NCI-H524 (cell line): ENCODE measurements at places on chromosomes 13 and 19.

GRCh38 chr13:43979492-43979891 is 99.8 kb downstream of the LACC1 start:
- no peak for DNase-seq

DNA sequence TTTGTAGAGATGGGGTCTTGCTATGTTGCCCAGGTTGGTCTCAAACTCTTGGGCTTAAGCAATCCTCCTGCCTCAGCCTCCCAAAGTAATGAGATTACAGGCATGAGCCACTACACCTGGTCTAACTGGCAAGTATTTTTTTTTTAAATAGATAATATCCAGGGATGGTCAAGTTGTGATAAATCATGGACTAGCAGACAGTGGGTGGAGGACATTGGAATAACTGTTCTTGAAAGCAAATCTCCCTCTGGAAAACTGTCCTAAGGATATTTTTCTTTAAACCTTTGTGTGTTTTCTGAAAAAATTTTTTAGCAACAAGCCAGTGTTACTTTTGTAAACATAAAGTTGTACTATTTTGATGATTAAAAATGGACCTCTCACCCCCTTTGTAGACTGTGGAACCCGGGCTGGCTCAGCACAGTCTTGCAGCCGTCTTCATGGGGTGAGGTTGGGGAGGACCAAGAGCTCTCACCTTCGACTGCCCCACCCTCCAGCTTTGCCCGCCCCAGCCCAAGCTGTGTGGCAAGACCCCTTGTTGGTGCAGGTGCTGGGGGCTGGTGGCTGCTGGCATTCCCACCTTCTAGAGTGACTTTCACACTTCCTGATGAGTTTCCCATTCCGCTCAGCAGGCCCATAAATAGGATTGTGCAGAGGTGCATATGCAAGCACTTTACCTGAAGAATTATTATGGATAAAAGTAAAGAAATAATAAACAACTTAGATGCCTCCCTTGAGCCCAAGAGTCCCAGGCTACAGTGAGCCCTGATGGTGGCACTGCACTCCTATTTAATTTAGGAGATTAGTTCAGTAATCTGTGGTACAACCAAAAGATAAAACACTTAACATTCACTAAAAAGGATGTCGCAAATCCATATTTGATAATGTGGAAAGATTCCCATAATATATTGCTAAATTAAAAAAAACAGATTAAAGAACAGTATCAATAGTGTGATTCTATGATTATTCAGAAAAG is 107.3 kb downstream of the GADD45B start:
- DNase-seq: no peak

DNA sequence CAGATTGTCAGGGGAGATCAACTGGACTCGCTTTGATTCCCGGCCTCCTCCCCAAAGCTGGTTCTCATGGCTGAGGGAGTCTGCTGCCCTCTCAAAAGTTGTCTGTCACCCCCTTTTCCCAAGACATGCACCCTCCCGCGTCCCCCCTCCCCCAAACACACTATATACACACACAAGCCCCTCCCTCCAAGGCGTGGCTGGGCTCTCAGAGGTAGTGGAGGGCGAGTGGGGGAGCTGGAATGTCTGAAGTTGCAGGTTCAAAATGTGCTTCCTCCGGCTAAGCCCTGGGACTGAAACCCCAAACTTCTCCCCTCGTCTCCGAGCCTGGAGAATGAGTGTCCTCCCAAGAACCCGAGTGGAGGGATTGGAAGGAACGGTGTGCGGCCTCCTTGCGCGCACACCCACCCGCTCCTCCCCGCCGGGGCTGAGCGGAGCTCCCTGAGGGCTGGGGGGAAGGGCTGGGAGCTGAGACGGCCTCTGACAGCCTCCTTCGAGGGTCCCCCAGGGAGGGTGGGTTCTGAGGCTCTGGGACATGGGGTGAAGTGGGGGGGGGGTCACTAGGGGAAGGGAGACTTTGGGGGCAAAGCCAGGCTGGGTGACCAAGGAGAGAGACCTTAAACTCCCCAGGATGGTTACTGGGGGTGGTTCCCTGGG is 9.9 kb upstream of the MEIS3 start:
- no peak for DNase-seq

GRCh38 chr19:1168572-1169410 is 5.3 kb downstream of the SBNO2 start:
- no peak for DNase-seq

DNA sequence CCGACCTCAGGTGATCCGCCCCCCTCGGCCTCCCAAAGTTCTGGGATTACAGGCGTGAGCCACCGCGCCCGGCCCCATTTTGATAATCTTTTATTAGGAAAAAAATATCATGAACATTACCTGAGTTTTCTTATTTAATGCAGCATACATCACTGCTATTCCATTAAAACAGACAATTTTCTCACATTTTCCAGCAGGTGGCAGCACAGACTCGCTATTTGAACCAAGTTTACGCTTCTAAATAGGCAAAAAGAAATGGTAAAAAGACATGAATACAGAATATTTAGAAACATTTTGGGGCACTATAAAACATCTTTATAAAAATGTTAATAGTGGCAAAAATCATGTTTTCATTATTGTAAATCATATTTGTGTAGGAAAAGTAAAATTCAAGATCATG is 903.1 kb downstream of the SLITRK6 start:
- no peak for DNase-seq

DNA sequence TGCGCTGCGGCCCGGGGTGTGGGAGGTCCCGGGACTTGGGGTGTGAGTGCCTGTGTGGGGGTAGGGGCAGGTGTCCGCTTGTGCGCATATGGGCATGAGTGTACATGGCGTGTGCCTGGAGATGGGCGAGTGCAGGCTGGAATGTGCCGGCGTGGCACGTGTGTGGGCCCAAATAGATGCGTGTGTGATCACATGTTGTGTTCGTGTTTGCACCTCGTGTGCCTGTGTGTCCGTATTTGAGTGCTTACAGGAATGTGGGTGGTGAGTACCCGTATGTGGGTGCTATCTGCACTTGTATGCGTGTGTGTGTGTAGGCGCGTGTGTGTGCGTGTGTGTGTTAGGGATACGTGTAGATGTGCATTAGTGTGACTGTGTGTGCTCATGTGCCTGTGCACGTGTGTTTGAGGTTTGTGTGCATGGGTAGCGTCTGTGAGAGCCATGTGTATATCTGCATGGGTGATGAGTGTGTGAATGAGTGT is 3.4 kb downstream of the ZNF536 start:
- no peak for DNase-seq

GRCh38 chr13:48977973-48978372 is 2.3 kb downstream of the FNDC3A start:
- no peak for DNase-seq

DNA sequence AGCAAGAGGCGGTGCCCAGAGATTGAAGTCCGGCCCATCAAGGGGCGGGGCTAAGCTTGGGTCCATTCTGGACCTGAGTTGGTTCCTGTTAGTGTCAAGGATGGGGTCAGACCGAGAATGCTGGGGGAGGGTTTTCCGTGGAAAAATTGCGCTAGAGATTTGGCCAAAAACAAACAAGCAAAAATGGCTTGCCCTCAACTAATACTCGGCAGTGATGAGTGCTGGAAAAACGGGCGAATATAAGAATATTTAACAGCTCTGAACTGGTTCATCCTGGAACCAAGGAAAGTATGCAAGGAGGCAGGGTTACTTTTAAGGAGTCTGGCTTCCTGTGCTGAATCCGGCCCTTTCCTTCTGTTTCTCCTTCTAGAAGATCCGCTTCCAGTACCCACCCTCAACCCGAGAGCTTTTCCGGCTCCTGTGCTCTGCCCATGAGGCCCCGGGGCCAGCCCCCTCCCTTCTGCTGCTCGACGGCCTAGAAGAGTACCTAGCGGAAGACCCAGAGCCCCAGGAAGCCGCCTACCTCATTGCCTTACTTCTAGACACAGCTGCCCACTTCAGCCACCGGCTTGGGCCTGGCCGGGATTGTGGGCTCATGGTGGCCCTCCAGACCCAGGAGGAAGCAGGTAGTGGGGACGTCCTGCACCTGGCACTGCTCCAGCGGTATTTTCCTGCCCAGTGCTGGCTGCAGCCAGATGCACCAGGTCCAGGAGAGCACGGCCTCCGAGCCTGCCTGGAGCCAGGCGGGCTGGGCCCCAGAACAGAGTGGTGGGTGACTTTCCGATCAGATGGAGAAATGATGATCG is 880 bp downstream of the SWSAP1 start:
- peak; percentile 56 for DNase-seq

- no peak for DNase-seq
These were observed 458.7 kb downstream of the MYO16 start for GRCh38 chr13:109087916-109088623.

GRCh38 chr13:29740961-29741360 is 109.5 kb downstream of the UBL3 start:
- no peak for DNase-seq

- DNase-seq: no peak
These were observed 185.3 kb upstream of the MIR17HG start for GRCh38 chr13:91162180-91162579.

GRCh38 chr19:46958532-46958931 is 61.1 kb upstream of the NPAS1 start:
- DNase-seq: no peak
